ENCODE measurements at places on chromosomes 5 and 9.

- no peak for DNase-seq
These were observed 323.8 kb upstream of the IRX4 start for GRCh38 chr5:2206293-2207108.

- DNase-seq, result no peak
These were observed 12.9 kb upstream of the CARNMT1 start for GRCh38 chr9:75041041-75041440.

DNA sequence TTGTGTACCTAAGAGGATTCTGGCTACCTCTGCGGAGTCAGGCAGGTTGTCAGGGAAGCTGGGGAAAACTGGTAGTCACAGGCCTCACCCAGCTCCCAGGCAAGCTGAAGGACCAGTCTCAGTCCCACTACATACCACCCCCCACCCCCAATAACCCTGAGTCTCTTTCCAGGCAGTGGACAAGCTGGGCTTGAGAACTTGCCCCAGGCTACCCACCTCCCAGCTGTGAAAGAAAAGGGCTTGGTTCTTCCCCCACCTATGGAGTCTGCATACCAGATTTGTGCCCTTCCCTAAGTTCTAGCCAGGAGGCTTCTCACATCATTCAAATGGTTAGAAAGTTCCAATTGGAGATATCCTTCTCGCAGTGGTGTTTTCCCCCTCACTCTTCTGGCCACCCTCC lies 1678.8 kb downstream of the MAT2B start:
- DNase-seq, result no peak

DNA sequence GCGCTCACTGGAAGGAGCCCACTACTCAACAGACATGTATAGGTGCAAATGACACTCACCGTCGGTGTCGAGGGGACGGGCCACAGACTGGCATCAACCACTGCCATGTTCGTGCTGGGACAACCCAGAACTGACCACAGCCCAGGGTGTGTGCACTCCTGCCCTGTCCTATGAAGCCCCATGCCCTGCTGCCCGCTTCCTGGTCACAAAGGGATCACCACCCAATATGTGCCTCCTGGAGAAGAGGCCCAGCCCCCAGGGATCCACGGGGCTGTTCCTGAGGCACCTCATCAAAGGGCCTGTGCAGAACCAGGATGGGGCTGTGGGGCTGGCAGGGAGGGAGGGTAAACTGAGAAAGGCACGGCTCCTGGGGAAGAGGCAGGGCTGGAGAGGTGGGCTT lies 43.1 kb downstream of the PRRT1B start:
- DNase-seq, result no peak

- no peak for DNase-seq
These were observed 217.5 kb upstream of the SGCD start for GRCh38 chr5:156109317-156110023.

- no peak for DNase-seq
These were observed 54.1 kb downstream of the MRPS30 start for GRCh38 chr5:44862808-44863207.

DNA sequence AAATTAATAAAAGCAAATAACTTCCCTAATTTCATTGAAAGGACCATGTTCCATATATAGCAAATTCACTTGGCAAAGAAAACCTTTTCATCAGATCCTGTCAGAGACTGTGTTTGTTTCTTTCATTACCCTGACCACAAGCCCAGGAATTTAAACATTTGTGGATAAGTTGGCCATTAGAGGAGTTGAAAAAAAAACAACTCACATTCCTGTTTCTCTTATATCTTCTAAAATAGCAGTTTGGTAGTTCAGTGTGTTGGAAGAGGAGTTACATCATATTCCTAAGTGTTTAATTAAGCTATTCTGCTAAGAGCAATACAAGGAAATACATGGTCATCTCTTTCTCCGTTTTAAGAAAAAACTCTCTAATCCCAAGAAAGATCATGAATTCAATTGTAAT lies 505.6 kb downstream of the TLE1 start:
- no peak for DNase-seq

- no peak for DNase-seq
These were observed 13.0 kb upstream of the DEPDC1B start for GRCh38 chr5:60712950-60713349.

GRCh38 chr9:21504894-21505293 lies 22.8 kb upstream of the IFNE start:
- no peak for DNase-seq

GRCh38 chr5:160769301-160769700 lies 82.7 kb downstream of the ATP10B start:
- DNase-seq, result no peak

DNA sequence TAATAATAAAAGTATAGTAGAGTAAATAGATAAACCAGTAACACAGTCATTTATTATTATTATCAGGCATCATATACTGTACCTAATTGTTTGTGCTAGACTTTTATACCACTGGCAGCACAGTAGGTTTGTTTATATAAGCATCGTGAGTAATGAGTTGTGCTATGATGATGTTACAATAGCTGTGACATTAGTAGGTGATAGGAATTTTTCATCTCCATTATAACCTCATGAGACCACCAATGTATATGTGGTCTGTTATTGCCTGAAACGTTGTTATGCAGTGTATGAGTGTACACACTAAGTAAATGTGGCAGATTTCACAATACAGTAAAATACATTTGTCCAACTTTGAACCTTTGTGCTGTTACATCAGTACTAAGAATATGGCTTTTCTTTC lies 72.7 kb upstream of the SPATA31D4 start:
- no peak for DNase-seq

- no peak for DNase-seq
These were observed 32.4 kb downstream of the PCDHGC5 start for GRCh38 chr5:141521244-141521781.
